HCEC 1CT (cell line): ENCODE measurements at places on chromosomes 12 and 14.
A peak's percentile ranks its signal among the peaks of the same experiment; 100 is the strongest.

- no peak for DNase-seq
These were observed 23.6 kb downstream of the BDKRB1 start for GRCh38 chr14:96279564-96279963.

DNA sequence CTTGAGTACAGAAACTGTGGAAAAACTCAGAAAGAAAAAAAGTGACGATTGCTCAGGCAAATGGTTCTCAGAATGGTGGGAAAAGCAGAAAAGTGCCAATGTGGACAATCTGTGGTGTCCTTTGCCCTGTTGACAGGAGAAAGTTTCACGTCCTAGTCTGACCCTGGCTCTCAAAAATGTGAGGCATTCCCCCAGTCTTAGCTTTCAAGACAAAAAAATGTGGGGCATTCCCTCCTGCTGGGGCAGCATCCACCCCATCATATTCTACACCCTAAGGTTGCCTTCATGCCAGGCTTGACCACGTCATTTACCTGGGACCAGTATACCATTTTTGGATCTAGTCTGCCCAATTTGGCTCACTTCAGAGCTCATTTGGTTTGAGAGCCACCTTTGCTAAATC, 20.7 kb upstream of the ANAPC7 start:
- DNase-seq = no peak

DNA sequence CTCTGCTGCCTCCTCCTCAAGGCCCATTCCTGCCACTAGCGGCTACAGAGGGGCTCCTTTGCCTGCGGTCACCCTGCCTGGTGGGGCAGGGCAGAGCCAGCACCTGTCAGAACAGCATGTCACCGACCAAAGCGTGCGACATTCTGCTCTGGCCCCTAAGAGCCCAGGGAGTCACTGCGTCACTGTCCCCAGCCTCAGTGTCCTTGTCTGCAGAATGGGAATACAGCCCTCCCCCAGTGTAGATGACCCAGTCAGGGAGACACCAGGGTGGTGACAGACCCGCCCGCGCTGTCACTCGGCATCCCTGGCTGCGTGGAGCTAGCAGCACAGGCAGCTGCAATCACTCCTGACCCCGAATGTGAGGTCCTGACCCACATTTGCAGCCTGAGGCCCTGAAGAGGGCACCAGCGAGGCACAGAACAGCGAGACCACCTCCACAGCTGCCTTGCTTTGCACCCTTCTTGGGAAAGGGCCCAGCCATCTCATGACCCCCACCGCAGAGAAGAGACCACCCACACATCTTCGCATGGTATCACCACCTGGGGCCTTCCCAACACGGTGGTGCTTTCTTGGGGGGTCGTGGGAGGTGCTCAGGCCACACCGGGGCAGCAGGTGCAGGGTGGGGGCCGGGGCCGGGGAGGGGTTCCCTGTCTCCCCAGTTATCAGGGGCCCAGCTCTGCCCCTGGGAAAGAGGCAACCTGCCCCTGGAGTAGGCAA, 2.5 kb downstream of the AHNAK2 start:
- DNase-seq = no peak

DNA sequence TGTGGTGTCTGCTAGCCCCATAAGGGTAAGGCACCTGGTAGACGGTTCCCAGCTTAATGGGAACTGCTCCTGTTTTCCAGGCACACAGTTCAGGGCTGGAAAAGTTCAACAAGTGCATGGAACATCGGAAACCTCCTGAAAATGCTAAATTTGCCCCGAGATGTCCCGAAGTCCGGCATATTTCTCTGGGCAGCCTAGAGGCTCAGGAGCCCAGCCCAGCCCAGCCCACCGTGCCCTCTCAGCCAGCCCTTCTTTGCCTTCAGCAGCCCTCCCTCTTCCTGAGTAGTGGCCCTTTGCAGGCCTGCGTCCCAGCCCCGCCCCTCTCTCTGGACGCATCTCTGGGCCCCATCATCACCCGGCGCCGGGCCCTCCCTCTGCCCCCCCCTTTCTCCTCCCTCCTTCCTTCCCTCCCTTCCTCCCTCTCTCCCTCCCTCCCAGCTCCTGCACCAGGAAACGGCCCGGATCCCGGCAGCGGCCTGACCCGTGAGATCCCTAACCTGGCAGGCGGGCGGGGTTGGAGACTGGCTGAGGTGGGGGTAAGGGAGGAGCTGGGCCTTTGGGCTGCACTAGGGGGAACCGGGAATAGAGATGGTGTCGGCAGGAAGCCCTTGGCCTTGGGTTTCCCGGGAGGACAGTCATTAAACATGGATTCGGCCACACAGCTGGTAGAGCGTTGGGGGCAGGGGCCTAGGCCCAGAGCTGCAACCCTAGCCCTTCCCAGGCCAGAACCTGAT, at the start of gene BCL2L2:
BCL2L2 (plus strand) TSS at position 422 of the 734 bp plus-strand sequence. CDS start 935 bp downstream, outside the sequence.
- peak; percentile 88 for DNase-seq

DNA sequence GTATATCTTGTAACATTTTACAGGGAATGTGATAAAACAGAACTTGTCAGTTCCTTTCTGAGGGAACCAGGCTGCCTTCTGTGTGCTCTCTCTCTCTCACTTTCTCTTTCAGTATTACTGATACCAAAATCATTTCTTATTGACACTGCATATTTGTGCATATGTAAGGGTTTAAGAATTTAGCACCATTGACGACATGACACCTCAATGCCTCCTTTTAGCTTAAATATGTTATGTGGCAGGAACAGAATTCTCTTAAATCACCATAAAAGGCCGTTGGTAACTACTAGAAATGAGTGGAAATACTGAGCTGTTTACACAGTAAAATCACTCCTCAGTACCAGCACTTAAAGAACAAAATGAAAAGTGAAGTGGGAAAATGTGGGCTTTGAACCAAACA, 457.7 kb upstream of the SYT1 start:
- DNase-seq = peak; percentile 42

DNA sequence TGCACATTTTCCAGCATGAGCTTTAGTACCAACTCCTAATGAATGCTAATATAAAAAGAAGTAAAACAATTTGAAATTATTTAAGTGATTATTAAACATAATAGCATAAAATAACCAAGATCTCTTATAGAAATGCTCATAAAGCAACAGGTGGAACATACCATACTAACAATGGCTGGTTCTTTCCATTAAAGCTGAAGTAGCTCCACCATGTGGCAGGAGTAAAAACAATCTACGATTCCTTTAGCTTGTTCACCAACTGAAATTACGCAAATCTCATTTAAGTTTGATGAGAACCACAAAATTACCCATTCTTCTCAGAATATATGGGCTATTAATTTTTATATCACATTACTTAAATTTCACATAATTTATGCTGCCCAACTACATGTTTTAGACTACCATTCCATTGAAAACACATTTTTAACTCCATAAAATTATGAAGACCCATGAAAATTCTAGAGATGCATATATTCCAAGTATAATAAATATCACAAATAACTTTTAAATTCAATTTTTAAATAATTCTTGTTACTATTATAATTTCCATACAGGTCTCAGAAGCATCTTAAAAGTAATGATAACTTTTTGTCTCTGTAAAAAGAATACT, 213.6 kb downstream of the DAD1 start:
- DNase-seq = peak; percentile 30
